NCI-H1048 (cell line): ENCODE measurements at places on chromosomes 3 and 15.
A peak's percentile ranks its signal among the peaks of the same experiment; 100 is the strongest.

DNA sequence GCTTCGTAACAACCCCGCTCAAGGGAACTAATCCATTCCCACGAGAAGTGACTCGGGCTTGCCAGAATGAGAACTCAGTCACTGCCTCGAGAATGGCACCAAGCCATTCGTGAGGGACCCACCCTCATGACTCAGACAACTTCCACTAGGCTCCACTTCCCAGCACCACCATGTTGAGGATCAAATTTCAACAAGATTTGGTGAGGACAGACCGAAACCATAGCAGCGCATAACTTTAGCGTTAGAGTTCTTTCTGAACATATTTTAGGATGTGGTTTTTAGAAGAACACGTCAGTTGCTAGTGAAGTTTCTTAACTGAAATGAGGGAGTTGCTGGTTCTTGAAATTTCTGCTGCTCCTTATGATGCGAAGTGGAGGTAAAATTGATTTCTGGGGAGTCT lies 13.5 kb downstream of the PTPRG start:
- DNase-seq, result no peak

DNA sequence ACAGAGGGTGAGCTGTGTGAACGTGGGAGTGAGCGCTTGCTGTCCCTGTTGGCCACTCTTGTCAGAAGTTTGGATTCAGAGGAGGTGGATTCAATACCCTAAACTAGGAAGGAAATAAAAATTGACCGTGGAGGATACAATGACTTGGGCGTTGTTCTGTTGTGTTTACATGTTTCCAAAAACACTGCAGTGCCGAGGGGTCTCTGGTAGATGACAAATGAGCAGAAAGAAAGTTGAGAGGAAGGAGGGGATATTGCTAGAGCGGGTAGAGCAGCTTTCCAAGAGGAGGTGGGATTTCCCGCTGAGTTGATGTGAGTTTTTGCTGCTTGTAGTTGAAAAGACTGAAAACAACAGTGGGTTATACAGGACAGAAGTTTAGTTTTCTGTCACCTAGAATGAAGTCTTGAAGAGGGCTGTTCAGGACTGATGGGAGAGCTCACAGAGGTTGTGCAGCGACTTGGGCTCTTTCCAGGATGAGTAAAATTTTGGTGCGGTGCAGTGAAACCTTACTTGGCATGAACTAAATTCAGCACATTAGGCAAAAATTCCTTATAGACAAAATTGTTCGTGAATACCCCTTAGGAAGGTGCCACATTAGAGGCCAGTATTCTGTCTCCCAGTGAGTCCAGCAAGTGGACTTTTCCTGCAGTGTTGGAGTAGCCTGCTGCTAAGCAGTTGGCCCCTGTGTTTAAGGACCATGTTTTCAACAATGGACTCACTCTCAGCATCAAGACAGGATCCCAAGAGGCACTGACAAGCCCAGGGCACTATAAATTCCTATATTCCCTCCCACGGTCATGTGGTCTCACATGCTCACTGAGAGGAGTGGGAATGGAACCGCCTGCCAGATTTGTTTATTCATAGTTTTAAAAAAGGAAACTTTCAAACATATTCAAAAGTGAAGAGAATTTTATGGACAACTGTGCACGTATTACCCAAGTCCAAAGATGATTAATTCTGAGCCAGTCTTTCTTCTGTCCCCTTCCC lies 435.0 kb upstream of the C2CD4B start:
- no peak for DNase-seq

DNA sequence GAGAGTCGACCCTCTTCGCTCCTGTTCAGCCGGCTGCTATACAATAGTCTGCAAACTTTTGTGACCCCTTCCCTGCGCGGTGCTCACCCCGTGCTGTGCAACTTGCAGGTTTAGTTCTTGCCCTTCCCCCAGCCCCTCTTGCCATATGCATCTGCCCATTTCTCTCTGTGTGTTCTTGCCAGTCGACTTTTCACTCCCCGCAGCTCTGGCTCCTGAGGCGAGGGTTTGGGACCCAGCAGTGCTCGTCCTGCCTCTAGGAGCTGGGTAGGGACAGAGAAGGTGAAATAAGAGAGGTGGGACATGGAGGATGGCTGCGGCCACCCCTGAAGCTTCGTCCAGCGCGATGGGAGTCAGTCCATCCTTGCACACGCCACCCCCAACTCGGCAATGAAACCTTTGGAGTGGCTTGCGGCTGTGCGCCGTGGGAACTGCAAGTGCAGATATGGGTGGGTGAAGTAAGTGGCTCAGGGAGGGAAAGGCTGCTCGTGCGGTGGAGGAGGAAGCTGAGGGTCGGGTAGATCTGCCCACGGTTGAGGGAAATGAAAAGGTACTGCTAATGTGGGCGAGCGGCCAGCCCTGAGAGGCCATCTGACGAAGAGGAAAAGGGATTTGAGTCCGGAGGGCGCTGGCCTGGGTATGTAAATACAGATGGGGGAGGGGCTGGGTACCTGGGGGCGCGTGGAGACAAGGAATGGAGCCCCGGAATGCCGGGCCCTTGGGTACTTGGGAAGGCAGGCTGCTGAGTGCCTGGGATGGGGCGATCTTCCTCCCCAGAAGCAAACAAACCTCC lies 1.0 kb downstream of the LRRC3B start:
- no peak for DNase-seq

- no peak for DNase-seq
These were observed 82.2 kb downstream of the SCN11A start for GRCh38 chr3:38969317-38970235.

DNA sequence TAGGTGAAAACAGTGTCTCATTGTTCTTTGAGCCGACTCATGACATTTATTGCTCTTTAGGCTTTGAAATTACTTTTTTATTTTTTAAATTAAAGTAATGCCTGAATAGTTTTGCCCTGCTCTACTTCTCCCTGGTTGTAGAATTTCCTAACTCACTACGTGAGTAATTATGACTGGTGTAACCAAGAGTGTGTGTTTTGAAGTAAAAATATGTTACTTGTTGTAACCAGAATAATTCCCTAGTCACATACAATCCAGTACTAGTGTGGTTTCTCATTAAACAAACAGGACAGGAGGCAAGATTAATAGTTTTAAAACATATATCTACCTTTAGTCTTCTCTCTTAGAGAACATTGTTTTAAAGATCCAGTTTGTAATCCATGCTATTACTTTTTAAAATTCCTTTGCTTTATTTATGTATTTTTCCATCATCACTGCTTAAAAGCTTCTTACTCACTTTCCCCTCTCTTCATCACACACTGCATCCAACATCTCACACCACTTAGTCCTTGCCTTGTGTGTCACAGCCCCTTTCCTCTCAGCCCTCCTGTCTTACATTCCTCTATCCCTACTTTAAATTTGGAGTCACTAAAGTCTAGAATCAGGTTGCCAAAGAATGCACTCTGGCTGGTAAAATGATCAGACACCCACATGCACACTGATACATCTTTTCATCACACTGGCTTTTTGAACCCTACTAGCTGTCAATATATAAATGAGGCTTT lies 219.7 kb downstream of the WNT5A start:
- DNase-seq, result no peak

DNA sequence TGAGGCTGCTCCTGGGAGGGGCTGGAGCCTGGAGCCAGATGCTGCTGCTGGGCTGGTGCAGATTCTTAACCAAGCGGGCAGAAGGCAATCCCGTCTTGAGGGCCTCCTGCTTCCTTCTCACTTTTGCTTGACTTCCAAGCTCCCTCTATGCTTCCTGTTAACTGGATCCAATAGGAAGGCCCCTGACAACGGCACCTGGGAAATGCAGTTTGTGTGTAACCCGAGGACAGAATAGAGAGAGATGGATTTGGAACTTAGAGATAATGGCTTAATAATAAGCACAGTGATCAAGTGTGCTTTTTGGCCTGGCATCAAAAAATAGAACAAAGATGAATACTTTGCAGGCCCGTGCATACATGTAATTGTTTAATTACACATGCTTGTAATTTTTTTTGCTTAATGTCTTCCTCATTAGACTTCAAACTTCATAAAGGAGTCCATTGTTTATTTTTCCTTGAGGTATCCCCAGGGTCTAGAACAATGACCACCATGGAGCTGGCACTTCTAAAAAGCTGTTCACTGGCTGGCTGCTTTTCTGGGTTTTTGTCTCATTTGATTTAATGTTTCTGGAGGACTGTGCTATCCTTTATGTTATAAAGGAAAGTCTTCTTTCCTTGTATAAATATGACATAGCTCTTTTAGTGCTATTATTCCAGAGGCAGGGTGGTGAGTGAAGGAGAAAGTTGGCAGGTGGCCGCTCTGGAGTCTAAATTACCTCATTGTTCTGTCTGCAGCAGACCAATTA lies 63.3 kb upstream of the MITF start:
- DNase-seq, result peak; percentile 91

DNA sequence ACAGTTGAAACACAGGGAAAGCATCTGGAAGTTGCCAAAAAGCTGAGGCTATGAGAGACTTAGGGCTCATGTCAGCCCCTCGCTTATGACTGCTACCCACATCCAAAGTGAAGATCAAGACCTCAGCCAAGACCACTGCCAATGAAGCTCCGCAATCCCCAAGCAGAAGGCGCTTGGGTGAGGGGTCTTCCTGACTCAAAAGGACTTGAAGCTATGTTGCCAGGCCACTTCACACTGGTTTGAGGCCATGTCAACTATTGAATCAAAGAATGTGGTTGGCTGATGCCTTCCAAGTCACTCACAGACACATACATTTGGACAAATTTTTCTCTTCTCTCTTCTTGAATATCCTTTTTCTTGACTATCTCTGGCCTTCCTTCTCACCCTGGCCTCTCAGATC lies 928 bp upstream of the CCR4 start:
- no peak for DNase-seq

DNA sequence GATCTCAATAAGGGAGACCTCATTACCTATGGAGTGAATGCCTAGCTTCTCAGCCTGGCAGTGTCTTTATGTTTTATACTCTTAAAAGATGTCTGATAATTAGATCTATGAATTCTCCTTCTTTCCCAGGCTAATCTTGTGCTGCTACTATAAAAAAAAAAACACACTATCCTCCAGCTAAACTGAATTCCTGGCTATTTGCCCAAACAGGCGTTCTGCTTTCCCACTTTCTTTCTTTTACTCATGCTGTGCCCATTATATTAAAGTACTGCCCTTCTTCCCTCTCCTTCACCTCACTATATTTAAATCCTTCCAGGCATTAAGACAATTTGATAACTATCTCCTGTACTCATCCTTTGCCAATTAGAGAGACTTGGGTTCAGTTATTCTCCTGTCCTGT lies 1134.9 kb downstream of the ROBO2 start:
- DNase-seq, result no peak

- DNase-seq, result no peak
These were observed 951.6 kb downstream of the DIPK2A start for GRCh38 chr3:144923046-144923775.

DNA sequence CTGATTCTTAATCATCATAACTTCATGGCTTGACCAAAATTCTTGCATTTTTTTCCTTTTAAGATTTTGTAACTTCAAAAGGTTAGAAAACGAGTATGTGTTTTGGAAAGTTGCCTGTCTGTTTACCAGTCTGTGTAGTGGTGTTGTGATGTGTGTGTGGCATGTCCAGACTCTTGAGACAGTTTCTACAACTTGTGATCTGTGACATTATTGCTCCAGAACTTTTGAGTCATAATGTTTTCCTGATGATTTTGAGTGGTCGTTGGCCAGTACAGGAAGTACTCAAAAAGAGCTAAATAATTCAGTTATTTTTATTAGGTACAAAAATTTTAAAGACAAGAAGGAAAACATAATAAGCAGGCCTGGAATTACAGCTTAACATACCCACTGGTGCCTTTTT lies 229.0 kb upstream of the C2CD4B start:
- DNase-seq, result no peak

GRCh38 chr15:71338827-71339542 lies 223.7 kb downstream of the THSD4 start:
- DNase-seq, result no peak

DNA sequence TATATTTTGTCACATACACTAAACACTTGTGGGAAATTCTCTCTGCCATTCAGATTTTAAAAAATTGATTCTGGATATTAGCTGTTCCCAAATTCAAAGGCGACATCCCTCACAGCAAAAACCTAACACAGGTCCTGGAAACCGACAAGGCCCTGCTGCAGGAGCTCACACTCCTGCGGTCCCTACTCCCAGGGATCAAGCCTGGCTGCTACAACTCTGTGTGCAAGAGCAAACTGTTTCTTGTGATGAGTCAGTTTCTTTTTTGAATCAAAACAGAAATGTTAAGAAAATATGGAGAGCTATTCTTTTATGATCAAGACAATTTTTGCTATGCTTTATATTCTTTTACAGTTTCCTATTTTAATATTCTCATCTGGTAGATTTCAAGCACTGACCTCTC lies 51.0 kb upstream of the TJP1 start:
- DNase-seq, result no peak

GRCh38 chr15:92907896-92908712 lies 8.0 kb downstream of the CHD2 start:
- no peak for DNase-seq

DNA sequence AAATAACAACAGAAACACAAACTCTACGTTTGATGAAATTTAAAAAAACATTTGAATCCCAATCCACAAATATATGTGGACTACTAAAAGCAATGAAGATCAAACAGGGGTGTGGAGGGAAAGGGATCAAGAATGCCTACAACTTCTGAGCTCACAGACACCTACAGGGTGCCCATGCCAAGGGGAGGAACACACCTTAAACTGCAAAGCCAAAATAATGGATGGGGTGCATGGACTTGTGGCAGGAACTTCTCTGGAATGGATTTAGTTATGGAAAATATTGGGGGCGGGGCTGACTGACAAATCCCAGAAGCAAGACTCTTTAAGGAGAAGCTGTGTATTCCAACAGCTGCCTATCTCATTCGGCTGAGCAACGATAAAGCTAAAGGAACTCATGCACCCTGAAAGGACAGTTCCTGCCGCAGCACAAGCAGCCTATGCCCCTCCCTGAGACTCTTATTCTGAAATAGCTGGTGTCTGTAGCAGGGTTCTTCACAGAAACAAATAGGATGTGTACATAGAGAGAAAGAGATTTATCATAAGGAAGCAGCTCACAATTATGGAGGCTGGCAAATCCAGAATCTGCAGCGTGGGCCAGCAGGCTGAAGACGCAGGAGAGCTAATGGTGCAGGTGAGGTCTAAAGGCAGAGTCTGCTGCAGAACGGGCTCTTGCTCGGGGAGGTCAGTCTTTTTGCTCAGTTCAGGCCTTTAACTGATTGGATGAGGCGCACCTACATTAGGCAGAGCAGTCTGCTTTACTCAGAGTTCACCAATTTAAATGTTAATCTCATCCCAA lies 24.5 kb upstream of the PLA2G4D start:
- DNase-seq, result peak; percentile 5

DNA sequence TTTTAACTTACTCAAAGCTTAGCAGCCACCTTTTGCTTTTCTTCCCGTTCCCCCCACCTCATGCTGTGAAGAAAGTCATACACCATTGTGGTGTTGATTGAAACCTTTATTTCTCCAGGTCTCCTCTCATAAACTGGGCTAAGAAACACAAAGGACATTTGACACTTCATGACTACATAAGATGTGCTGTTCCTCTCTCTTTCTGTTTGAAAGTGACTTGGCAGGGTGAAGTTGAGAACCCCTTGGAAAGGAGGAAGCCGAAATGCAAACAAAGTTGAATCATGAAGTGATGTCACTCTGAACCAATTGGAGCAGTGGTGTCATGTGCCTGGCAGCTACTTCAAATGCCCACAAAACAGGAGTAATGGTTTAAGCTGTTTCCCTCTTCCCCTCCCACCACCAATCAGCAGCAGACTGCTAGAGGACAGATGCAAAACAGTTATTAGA lies 174.7 kb downstream of the IGF1R start:
- no peak for DNase-seq
